Adrenal gland (tissue), 19 donors: ENCODE measurements at places on chromosomes 7 and 10.

GRCh38 chr10:95431900-95432342, 129.2 kb downstream of the SORBS1 start:
- no peak for DNase-seq

DNA sequence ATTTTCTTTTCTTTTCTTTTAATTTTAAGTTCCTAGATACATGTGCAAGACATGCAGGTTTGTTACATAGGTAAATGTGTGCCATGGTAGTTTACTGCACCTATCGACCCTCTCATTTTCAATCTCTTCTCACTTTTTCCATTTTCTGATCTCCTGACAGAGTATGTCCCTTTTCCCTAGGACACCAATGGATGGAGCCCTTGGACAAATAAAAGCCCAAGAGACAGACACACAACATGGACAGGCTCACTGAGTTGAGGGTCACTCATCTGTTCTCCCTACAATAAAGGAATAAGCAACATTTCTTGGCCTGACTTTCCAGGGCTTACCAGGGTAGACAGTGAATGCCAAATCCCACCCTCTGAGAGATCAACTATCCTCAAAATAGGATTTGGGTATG, 15.2 kb upstream of the UBE2D1 start:
- no peak for DNase-seq

DNA sequence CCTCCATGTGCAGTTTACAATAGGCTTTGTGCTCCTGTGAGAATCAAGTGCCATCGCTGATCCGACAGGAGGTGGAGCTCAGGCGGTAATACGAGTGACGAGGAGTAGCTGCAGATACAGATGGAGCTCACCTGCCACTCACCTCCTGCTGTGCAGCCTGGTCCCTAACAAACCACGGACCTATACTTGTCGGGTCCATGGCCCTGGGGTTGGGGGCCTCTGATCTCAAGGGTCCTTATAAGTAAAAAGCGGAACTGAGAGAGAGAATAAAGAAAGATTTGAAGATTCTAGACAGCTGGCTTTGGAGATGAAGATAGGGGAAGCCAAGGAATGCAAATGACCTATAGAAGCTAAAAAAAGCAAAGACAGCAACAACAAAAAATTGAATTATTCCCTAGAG, 130.6 kb downstream of the PLXDC2 start:
- no peak for DNase-seq

DNA sequence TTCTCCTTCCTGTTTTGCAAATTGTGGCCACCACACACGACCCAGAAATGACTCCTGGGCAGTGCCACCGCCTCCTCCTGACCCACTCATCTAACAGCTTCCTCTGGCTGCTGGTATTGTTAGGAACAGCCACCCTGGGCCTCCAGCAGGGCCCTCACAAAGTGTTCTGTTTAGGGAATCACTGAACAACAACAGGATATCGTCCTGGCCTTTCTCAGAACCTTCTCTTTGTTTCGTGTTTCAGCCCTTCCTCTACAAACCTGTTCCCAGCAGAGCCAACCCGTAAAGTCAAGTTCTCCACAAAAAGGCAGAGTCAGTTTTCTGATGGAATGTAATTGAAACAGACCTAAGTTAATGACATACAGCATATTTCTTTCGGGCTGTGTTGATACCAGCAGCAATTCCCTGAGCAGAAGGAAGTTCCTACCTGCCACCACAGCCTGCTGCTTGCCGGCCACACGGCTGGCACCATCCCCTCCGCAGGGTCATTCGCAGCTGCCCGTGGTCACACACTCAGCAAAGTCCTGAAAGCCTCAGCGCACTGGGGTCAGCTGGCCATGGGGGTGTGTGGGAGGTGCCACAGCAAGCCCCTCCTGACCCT, 91.7 kb upstream of the PITRM1 start:
- peak; percentile 41 for DNase-seq

DNA sequence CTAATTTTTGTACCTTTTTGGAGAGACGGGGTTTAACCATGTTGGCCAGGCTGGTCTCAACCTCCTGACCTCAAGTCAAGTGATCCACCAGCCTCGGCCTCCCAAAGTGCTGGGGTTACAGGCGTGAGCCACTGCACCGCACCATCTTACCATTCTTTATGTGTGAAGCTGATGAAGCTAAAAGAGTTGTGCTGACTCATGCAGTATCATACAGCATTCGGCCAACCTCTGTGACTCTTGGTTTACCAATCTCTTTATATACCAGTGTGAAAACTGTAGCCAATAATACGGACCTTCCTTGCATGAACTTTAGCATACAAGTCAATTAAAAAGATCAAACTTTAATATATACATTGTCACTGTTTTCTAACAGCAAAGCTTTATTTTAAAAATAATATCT, 878.2 kb upstream of the MBL2 start:
- no peak for DNase-seq
